Erythroblast (primary cell): ENCODE measurements at places on chromosomes 7 and 10.

DNA sequence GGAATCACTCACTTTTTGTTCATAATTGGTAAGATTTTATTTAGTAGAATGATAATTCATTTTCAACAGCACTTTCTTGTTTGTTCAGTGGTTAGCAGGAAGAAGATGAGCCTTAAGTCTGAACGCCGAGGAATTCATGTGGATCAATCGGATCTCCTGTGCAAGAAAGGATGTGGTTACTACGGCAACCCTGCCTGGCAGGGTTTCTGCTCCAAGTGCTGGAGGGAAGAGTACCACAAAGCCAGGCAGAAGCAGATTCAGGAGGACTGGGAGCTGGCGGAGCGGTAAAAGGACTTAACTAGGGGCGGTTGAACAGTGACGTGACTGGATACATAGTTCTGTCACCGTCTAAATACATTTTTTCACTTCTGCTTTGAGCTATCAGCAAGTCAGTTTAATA is 31.3 kb downstream of the RABGEF1 start:
- DNase-seq: no peak

- DNase-seq: no peak
Measured at GRCh38 chr10:125284875-125285597, 124.7 kb upstream of the CTBP2 start.

- DNase-seq: no peak
Measured at GRCh38 chr7:155986497-155987160, 174.4 kb upstream of the SHH start.

DNA sequence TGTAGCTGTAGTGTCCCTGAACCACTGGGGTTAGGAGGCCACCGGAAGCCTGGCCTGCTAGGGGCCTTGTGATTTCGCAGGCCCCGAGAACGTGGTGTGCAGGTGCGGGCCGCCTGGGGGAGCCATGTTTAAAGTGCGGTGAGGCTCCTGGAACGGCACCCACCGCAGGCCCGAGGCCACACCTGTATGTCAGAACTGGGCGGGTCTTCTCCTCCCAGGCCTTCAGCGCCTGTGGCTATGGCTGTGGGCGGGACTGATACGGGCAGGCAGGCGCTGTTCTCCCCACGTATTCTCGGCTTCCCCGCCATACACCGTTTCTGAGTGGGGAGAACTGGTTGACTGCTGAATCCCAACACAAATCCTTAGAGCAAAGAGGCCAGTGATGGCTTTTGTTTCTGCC is 74.8 kb downstream of the DNAJB6 start:
- DNase-seq: no peak

DNA sequence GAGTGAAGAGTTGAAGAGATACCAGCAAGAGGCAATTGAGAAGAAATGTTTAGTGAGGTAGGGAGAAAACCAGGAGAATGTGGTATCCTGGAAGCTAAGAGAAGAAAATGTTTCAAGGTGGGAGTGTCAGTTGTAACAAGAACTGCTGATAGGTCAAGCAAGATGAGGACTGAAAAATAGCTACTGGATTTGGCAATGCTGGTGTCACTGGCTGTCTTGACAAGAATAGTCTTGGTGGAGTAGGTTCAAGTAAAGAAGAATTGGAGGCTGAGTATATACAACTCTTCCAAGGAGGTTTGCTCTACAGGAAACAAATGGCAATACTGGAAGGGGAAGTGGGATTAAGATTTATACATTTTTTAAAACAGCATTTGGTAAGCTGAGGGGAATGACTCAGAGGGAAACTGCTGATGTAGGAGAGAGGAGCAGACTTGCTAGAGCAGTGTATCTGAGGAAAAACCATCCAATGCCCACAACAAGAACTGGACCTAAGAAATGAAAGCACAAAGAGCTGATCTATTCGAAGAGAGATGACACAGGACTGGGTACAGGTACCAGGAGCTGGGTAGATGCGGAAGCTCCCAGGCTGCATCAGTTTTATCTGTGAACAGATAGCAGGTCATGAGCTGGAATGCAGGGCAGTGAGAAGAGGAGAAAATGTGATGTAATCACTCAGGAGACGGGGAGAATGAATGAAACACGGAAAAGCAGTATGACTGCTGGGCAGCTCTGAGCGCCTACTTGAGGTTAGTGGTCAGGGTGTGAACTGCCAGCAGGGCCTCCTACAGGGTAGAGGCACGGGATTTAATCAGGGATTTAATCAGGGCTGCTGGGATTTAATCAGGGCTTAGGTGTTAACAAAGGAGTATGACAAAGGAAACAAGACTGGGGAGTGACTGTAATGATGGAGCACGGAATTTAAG is 34.5 kb downstream of the FAM25A start:
- no peak for DNase-seq

DNA sequence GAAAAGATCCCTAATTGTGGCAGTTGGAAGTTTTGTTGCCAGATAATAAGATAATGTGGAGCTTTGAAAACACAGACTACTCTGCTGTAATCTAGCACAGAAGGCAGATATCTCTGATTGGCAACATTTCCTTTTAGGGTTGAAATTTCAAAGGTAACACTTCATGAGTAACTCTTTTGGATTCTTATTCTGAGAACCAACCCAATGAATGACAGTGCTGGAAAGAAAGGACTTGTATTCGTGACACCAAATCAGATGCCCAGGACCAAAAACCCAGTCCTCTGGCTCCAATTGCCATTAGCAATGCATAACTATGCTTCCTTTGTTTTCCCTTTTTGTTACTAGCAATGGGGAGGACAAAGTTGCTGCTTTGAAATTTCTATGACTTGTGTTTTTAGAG is 41.0 kb upstream of the ELMO1 start:
- no peak for DNase-seq

- DNase-seq: no peak
Measured at GRCh38 chr10:99412099-99412498, 18.3 kb downstream of the GOT1 start.

DNA sequence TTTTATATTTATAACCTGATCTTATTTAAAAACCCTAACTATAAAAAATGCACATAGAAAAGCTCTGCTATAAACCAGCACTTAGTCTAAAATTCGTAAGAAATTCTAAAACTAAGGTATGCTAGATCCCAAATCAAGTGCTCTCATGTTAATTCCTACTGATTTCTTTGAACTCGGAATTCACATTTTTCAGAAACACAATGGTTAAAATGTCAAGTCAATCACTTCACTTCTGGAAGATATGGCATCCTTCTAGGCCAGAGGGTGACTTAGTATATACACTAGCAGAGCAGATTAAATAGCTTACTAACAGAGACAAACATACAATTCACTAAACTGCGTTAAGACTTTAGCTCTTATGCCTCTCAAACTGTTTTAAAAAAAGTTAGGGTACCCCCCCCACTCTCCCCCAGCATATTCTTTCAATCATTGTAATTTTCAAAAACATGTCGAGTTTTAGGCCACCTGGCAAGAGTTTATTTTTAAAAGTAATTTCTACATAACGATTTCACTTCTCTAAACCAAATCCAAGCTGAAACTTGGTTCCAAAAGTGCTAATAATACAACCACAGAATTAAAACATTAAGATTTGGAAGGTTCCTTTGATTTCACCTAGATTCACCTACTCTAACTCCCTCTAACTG is 129.4 kb downstream of the NRBF2 start:
- peak; percentile 5 for DNase-seq

GRCh38 chr7:83289419-83289993 is 126.8 kb upstream of the PCLO start:
- DNase-seq: no peak

DNA sequence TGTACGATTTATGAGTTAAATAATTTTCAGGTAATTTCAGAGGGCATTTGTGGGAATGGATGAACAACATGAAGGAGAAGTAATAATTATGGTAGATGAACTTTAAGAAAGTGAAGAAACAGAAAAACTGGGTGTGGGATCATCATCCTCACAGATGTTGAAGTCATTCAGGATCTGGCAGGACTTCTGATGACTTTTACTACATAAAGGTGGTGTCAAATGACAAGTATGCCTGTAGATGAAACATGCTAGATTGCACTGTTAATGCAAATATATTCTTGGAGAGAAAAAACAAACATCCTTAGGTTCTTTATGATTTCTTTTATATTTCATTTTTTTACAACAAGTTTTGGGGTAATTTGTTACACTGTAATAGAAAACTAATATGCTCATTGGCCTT is 230.2 kb downstream of the PCLO start:
- no peak for DNase-seq

- DNase-seq: no peak
Measured at GRCh38 chr10:31757831-31758230, 170.8 kb downstream of the ARHGAP12 start.

GRCh38 chr7:128191136-128191844 is 49.8 kb upstream of the LEP start:
- DNase-seq: no peak

DNA sequence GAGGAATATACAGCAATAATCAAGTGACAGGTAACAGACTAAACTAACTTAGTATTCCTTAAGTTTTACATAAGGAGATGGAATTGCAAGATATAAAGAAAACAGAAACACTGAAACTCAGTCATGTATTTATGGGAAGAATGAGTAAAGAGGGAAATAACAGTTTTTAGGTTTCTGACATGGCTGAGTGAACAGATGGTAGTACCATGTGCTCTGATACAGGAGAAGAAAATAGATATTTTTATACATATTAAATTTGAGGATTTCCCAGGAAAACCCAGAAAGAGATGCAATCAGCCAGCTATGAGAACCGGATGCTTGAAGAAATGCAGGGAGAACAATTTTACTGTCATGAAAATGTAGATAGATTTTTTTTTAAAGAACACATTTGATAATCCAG is 669.5 kb upstream of the GRM3 start:
- DNase-seq: no peak

- DNase-seq: no peak
Measured at GRCh38 chr10:118272149-118272721, 69.9 kb downstream of the FAM204A start.

- no peak for DNase-seq
Measured at GRCh38 chr10:103047381-103047780, 129.3 kb downstream of the CNNM2 start.

DNA sequence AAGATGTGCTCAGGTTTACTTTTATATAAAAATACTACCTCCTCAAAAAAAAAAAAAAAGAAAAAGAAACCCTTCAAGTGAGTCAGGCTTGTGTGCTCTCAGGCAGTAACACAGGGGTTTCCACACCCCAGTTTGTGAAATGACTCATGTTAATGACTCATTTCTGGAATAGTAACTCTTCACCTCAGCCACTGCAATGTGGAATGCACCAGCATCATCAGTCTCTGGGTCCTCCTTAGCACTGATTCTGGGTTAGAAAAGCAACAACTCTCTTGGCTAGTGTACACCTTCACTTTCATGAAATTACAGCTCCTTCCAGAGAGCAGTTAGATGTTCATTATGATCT is 110.6 kb downstream of the EMX2 start:
- DNase-seq: peak; percentile 6

GRCh38 chr7:76300166-76300731 is 2.2 kb upstream of the HSPB1 start:
- DNase-seq: no peak

DNA sequence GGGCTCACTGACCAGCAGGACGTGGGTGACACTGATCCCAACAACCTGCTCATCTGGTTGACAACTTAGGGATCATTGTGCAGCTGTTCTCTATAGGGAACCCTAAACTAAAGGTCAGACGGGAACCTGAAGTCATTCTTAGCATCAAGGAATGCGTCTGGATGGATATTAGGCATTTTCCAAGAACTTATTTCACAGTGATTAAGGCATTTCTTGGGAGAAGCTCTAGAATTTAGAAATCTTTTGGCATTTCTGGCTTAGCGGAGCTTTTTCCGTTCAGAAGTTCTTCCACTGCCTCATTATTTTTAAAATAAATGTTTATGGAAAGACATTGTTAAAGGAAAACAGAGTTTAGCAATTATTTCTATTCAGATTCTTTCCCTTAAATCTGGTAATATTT is 303.3 kb upstream of the IGFBP3 start:
- DNase-seq: no peak

- DNase-seq: no peak
Measured at GRCh38 chr7:17411922-17412321, 113.5 kb downstream of the AHR start.

DNA sequence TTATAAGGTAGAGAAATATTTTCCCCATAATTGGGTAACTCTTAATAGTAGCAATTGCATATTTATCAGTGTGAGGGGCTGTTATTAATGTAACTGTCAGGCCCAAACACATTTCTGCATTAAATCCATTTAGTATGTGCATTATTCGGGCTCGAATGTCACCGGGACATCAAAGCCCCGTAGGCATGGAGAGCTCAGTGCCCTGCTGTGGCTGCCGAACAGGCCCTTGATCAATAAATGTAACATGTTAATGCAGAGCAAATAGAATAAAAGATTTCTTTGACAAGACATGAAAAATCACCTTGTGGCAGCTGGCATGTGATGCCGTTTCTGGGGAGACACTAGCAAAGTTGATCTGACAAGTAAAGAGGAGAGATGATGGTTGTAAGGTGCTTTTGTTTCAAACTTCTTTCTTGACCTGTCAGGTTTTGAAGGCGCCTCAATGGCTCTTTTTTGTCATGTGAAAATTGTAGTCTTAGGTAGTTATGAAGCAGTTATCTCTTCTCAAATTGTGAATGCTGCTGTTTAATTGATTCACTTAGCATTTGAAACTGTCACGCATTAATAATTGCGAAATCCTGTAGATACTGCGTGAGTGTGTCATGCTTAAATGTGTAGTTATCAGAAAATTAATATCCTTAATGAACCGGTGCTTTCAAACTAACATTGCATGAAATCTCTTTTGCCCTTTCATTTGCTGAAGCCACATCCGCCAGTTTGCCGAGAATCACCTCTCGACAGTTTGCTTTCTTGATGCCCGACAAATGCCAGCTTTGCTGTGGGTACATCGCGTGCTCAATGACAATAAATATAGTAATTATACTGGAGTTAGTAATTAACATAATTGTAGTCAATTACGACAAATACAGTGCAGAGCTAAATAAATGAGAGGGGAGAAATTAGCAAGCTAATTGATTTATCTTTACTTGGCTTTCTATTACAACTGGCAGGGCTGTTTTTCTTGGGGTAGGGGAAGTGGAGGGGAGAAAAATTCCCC is 19.5 kb downstream of the LRMDA start:
- no peak for DNase-seq

DNA sequence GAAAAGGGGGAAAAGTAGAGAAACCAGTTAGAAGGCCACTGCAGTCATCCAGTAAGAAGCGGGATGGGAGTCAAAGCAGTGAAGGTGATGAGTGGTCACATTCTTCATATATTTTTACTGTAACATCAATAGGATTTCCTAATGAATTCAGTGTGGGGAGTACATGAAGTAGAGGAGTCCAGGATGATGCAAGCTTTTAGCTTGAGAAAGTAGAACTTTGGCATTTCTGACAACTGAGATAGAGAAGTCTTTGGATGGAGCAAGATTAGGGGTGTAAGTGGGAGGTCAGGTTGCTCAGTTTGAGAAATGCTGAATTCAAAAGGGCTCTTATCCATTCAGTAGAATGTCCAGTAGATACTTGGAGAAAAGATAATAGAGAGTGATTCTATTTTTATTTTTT is 264.1 kb upstream of the DGKB start:
- no peak for DNase-seq

DNA sequence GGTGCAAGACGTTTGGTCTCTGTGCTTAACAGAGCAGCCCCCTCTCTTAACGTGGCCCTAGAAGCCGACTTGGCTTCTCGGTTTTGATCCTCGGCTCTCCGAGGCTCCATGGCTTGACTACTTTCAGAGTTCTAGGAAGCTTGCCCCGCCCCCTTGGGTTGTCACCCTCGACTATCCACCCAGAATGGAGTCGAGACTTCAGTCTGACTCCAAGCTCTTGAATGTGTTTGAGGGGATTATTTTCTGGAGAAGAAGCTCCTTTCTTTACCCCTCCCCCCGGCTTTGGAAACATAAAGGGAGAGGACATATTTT is 448 bp downstream of the SEC24C start:
- peak; percentile 83 for DNase-seq

- DNase-seq: peak; percentile 38
Measured at GRCh38 chr10:12782537-12782936, 219.0 kb downstream of the CCDC3 start.
